Activated naive CD8-positive, alpha-beta T cell treated with anti-CD3 and anti-CD28 coated beads, Interleukin-2, amount 50 U/mL, for 16 hours (primary cell): ENCODE measurements at places on chromosomes 11 and 22.

DNA sequence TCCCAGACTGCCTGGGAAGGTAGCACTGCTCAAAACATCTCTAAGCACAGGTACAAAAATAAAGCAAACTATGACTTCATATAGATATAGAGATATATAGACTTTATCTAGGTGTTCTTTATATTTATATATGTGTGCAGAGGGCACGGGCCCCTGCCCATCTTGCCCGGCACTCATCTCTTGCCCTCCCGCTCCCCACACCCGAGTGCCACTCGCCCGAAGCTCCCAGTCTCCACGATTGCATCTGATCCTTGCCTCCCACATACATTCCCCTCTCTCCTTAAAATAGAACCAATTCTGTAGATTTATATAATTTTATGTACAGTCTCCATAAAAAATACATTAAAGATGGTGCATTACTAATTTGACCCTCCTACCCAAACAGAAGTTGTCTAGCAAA, 55.5 kb downstream of the IGSF9B start:
- DNase-seq = no peak

DNA sequence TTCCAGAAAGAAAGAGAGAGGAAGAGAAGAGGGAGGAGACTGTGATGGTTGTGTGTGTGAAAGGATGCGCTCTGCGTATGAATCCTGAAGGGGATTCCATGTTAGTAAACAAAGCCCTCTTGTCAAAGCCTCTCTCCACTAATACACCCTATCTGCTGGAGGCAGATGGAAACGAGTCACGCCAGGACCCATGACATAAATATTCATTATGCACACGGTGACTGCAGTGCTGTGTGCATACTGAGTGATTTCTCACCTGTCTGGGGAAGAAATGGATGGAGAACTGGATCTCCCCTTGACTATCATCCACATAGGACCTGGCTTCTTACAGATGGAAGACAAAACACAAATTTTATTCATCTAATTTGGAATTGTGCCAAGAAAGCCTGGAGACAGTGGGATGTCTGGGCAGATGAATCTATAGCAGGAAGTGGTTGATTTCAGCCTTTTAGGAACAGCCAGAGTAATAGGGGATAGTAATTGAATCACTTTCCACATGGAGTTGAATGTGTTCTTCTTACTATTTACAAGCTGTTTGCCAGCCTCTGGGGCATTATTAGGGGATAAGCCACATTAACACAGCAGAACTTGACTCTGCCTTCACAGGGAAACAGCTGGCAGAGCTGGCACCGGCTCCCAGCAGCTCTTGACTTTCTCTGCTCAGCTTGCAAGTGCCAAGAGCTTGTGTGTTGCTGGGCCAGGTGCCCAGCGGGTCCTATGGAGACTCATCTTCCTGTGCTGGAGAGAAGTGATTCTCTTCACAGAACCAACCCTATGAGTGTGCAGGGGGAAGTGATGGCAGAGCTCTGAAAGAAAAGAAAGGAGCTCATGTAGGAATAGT, 9.0 kb downstream of the MTNR1B start:
- DNase-seq = no peak

DNA sequence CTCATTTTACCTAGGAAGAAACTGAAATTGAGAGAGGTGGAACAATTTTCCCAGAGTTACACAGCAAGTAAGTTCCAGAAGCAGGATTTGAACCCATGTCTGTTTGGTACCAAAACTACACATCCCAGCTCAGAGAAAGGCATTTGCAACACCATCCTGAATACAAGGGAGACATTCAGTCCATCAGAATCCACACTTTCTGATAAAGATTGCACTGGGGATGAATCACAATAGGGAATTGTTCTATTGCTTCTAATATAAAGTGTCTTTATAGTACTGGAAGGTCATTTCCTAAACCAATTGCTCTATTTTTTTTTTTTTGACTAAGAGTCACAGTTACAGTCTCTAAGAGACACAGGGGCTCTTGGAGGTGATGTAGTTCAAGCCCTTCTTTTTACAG, 208.1 kb upstream of the CADM1 start:
- no peak for DNase-seq

- DNase-seq = no peak
These were observed 14.8 kb downstream of the PKNOX2 start for GRCh38 chr11:125179346-125179745.

- no peak for DNase-seq
These were observed 78.4 kb upstream of the WNT7B start for GRCh38 chr22:46055181-46055875.

GRCh38 chr11:72430741-72431570, 3.4 kb downstream of the CLPB start:
- no peak for DNase-seq

DNA sequence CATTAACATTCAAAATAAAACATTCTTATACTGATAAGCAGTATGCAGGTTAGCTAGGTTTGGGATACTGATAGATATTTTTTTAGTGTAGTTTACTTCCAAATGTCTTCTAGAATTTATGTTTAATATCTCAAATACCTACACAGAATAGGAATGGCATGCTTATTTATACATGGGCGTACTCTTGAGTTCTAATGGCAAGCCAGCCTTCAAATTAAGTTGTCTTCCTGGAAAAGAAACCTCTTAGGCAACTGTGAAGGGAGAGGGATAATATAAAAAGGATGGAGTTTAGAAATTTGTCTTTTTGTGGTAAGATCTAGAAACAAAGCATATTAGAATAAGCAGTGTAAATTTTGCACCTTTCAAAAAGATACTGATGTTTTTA, 65.4 kb downstream of the MTMR3 start:
- DNase-seq = no peak

GRCh38 chr11:24298146-24298545, 198.7 kb upstream of the LUZP2 start:
- DNase-seq = no peak

DNA sequence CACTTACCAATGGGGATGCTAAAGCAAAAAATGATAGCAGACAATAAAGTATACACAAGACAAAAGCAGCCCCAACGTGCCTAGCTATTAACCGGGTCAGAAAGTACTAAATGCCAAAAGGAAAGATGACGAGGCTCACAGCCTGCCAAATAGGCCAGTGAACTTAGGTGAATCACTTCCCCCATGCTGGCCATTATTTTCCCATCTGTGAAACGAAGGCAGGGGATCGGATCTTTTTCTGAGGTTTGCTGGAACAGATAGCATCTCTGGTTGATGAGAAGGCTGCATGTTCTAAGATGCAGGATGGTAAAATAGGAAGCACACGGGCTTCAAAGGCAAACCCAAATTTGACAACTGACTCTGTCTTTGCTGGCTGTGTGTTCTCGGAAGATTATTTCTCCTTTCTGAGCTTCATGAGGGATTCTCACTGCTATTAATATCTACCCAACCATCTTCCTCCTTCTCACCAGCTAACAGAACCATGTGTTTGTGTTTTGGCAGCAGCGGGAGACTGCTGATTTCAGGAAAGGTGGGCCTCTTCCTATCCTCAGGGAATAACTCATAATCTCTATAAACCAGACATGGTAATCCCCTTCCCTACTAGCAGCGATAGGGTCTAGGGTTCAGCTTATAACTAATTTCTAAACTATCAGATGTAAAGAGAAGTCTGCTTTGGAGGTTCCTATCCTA, 390.7 kb downstream of the LARGE1 start:
- DNase-seq = no peak

GRCh38 chr11:47056261-47056915, 119.8 kb downstream of the CSTPP1 start:
- no peak for DNase-seq
